ENCODE measurements at places on chromosomes 6 and 20.

DNA sequence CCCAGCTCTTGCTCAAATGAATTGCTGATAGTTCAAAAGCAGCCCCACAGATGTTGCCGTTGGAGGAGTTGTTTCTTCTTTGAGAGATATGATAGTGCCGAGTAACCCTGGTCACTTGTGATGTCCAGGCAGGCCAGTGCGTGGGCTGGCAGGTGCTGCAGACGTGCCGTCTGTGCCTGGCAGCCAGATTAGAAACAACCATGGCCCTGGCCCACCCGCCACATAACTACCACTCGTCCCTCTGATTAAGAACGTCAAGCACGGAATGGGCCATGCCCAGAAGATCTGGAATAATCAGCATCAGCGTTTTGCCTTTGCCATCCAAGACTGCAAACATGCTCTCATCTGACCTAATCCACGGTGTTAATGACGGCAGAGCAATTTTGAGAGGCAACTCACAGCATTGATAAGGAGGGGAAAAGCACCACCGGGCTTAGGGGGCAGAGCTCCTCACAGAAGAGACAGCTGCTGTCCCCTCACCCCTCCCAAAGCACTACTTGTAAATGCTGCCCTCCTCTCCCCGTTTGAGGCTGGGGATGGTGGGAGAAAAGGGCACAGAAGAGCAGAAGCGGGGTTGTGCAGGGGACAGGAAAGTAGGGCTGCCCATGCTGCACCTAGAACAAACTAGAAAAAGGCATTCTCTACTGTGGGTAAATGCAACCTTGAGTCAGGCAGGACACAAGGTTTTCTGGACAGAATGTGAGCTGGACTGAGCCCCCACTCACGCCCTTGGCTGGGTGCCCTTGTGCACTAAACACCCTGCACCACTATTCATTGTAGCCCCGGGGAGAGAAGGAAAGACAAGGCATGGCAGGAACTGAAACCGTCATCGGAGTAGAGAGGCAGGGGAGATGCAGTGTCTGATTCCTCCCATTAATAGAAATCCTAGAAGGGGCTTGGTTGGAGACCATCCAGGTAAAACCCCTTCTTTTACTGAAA is 5.3 kb upstream of the CPNE5 start:
- DNase-seq, result no peak

- no peak for DNase-seq
Observed at GRCh38 chr20:38997622-38998021, 35.5 kb downstream of the DHX35 start.

DNA sequence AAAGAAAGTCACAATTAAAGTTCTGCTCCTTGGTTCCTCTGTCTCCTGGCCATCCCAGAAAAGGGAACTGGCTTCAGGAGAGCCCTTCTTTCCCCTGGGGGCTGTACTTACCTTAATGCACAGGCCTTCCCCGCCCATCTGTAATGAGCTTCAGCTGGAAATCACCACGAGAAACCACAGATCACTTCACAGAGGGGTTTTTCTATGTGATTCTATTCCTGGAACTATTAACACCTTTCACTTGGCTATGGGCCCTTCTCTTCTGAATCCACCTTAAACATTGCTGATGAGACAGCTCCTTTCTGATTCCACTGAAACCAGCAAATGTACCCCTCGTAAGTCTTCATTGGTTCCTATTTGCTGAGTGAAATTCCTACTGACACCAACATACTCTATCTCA is 80.7 kb downstream of the FOXF2 start:
- no peak for DNase-seq

- no peak for DNase-seq
Observed at GRCh38 chr6:134609716-134610261, 291.9 kb upstream of the SGK1 start.

GRCh38 chr6:104954190-104954797 is 2.6 kb upstream of the LIN28B start:
- DNase-seq, result no peak

GRCh38 chr20:23108871-23109270 is 22.7 kb upstream of the CD93 start:
- DNase-seq, result no peak

DNA sequence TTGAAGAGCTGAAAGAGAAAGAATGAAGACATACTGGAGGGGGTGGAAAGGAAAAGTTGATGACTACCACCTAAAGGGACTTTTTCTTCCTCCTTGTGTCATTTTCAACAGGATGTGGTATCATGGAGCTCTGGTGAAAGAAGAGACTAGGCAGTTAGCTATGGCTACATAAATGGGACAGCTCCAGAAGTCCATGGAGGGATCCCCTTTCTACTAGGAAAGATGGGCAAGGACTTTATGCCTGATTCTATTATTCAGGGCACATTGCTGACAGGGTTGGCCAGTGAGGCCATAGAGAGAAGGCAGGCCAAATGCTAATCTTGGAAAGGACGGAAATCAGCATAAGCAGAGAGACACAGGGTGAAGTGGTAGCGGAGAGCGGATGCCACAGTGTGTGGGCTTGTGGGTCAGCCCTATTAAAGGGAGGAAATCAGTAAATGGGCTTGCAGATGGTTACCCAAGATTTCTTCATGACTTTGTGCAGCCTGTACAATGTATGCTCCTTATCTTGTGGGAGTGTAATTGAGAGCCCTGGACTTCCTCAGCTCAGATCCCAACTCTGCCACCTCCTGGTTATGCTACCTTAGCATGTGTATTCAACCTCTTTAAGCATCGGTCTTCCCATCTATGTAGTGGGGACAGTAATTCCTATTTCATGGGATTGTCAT is 77.4 kb upstream of the TMEM170B start:
- no peak for DNase-seq

- no peak for DNase-seq
Observed at GRCh38 chr6:40194447-40195170, 260.3 kb upstream of the MOCS1 start.

- no peak for DNase-seq
Observed at GRCh38 chr6:170080169-170080827, 210.6 kb downstream of the DLL1 start.

GRCh38 chr6:50091641-50092040 is 41.9 kb upstream of the DEFB112 start:
- DNase-seq, result no peak

DNA sequence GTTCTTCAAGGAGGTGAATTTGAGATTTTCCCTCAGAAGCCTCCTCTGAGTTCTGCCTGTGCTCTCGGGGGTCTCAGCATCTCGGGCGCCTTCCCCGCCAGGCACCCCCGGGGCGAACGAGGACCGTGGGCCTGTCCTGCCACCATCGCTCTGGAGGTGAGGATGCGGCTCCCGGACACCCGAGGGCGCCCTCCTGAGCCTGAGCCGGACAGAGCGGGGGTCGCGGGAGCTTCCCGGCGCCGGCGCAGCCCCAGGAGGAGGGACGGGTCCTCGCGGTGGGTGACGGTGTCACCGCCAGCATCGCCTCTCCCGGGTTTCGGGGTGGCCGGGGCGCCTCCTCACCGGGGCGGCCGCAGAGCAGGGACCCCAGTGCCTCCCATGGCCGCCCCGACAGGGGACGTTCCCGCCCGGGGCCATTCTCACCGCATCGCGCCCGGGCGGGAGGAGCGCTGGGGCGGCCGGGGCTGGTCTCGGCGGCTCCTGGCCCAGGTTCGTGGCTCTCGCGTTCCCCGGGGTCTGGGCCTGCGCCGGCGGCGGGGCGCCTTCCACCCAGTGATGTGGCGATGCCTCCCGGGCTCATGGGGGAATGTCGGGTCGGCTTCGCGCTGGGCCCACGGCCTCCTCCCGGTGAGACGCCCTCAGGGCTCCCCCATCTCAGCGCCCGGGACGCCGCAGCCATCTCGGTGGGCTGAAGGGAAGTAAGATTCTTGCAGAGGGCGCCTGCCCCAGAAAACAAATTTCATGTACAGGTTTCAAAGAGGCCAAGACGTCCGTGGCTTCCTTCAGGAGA is 210.5 kb downstream of the ERMARD start:
- peak; percentile 92 for DNase-seq

DNA sequence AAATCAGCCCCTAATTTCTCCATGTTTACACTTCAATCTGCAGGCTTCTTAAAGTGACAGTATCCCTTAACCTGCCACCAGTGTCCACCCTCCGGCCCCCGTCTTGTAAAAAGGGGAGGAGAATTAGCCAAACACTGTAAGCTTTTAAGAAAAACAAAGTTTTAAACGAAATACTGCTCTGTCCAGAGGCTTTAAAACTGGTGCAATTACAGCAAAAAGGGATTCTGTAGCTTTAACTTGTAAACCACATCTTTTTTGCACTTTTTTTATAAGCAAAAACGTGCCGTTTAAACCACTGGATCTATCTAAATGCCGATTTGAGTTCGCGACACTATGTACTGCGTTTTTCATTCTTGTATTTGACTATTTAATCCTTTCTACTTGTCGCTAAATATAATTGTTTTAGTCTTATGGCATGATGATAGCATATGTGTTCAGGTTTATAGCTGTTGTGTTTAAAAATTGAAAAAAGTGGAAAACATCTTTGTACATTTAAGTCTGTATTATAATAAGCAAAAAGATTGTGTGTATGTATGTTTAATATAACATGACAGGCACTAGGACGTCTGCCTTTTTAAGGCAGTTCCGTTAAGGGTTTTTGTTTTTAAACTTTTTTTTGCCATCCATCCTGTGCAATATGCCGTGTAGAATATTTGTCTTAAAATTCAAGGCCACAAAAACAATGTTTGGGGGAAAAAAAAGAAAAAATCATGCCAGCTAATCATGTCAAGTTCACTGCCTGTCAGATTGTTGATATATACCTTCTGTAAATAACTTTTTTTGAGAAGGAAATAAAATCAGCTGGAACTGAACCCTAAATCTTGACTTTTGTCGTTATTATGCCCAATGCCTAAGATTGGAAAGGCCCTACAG is 4.5 kb downstream of the SOX4 start:
- DNase-seq, result no peak

GRCh38 chr6:166839569-166839968 is 116.8 kb downstream of the RNASET2 start:
- DNase-seq, result no peak

DNA sequence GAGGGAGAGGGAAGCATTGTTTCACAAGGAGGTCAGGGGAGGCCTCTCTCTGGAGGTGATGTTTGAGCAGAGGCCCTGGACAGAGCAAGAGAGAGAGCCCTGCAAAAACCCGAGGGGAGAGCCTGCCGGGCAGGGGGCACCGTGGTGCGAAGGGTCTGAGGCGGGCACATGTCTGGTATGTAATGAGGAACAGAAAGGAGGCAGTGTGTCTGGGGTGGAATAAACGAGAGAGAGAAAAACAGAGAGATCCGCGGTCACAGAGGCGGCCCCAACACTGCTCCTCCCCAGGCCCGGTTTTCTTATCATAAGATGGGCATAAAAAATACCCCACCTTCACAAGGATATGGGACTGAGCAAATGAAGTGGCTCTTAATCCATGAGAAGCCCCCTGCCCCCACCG is 119.2 kb downstream of the PREX1 start:
- DNase-seq, result no peak

DNA sequence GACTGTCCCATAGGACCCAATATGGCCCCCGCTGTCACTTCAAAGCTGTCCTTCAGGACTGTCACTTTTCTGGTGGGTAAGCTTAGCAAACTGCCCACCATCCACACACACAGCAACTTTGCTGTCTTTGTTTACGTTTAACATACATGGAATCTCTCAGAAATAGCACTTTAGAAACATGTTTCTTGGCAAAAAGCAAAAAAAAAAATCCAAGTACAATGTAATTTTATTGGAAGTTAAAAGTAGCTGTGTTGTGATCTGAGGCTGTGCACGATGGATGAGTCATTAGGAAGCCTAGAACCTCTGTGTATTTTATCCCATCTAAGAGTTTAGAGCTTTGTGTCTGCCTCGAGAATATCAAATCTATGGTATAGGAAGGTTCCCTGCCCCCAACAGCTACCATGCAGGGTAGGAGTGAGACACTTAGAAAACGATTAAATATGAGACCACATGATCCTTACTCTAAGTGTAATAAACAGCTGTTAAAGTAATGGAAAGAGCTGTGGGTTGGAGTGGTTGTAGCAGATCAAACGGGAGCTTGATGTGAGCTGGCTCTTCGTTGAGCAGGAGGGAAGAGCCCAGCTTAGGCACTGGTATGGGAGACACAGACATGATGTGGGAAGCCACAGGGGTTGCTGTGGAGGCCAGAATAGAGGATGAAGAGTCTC is 119.5 kb downstream of the PLEKHG1 start:
- DNase-seq, result no peak

- DNase-seq, result no peak
Observed at GRCh38 chr6:154673919-154674318, 59.3 kb upstream of the SCAF8 start.

GRCh38 chr6:76438768-76439167 is 366.3 kb upstream of the IMPG1 start:
- DNase-seq, result no peak

DNA sequence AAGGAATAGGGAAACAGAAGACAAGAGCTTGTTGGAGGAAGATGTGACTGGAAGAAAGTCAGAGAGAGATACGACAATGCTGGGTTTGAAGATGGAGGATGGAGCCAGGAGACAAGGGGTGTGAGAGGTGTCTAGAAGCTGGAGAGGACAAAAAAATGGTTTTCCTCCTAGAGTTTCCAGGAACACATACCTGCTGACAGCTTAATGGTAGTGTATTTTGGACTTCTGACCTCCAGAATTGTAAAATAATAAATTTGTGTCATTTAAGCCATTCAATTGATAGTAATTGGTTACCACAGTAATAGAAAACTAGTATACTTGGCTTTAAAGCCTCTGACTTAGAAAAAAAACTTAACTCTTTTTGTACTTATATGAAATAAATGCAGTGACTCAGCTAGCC is 3.6 kb downstream of the AIG1 start:
- no peak for DNase-seq

DNA sequence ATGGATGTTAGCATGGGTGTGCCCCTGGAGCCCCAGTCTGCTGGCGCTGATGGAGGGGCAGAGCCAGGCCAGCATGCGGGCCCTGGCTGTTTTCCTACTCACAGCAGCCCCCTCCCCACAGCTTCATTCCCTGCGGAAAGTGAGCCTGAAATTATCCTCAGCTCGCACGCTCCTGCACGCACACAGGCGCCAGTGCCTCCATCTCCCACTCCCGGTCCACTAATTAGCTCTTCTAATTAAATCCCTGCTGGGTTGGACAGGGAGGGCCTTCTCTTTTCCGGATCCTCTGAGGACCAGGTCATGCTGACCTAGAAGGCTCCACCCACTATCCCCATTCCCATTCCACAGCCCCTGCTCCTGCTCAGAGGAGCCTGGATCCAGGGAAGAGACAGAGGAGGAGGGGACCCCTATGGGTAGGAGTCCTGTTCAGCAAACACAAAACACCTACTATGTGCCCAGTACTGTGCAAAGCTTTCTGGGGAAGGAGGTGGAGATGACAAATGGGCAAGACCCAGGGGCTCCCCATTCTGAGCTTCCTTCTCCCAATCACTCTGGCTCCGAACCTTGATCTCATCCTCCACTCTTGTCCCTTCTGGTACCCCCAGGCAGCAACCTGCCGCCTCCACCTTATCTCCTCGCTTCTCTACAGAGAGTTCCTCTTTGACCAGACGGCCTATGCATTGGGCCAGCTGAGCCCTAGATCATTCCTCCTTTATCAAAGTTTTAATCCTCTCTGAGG is 70.2 kb upstream of the CCDC167 start:
- no peak for DNase-seq

- no peak for DNase-seq
Observed at GRCh38 chr6:68082086-68082485, 553.0 kb upstream of the ADGRB3 start.
